ENCODE measurements at places on chromosomes 1 and 21. TPM values are rescaled to one million over a fixed set of nuclear protein-coding genes. Genes with fewer than 3 reads are reported as not detected.
A peak's percentile ranks its signal among the peaks of the same experiment; 100 is the strongest.

ESPN gene
- 0.96 TPM for total RNA-seq

FCRLB gene
- total RNA-seq, result 0.72 TPM

GRCh38 chr1:151534662-151535278 is 5.3 kb upstream of the TUFT1 start:
- peaks cover 27% of the 10 kb centered on the region for H3K4me1 ChIP-seq
- peak; percentile 33 for DNase-seq
- no peak overlapping the region for H3K4me3 ChIP-seq
- no peak overlapping the region for H3K27ac ChIP-seq
- H3K27me3 ChIP-seq, result no peaks in the 10 kb centered on the region
- H3K36me3 ChIP-seq, result no peaks in the 10 kb centered on the region

- peaks cover 23% of the 10 kb centered on the region for H3K36me3 ChIP-seq
- peak; percentile 68 for DNase-seq
- H3K27me3 ChIP-seq, result no peaks in the 10 kb centered on the region
- peak overlapping the region; percentile 99 for H3K4me3 ChIP-seq
- peaks cover 18% of the 10 kb centered on the region for H3K4me1 ChIP-seq
Measured at GRCh38 chr1:182841368-182841988, 2.3 kb downstream of the DHX9 start.

DNA sequence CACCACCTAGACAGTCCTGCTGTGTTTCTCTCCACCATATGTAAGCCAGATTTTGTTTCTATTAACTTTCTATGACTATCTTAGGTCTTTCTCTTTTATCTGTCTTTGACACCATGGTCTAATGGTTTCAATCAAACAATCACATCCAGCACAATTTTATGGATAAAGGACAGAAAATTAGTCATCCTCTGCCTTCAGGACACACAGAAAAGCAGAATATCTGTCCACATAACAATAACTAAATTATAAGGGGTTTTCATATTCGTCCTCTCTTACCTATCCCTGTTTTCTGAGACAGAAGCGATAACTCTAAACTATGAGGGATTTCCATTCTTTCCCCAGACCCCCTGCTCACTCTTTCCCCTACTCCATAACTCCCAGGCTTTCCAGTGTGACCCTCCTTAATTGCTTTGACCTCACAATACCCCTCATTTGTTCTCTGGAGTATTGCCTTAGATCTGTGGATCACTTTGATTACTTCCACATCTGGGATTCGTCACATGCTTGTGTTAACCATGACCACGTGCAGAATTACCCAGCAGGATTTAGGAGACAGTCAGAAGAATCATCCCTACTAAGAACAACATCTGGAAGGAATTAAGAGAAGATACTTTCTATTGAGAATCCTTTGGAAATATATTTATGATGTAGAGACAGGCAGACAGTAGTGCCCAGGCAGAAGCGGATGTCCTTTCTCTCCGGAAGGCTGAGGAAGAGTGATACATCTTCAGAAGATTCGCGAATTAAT is 108.2 kb upstream of the GREM2 start:
- H3K4me1 ChIP-seq, result no peaks in the 10 kb centered on the region
- H3K27ac ChIP-seq, result no peak overlapping the region
- H3K36me3 ChIP-seq, result no peaks in the 10 kb centered on the region
- no peaks in the 10 kb centered on the region for H3K27me3 ChIP-seq

- no peaks in the 10 kb centered on the region for H3K27me3 ChIP-seq
- no peak overlapping the region for H3K27ac ChIP-seq
- H3K36me3 ChIP-seq, result no peaks in the 10 kb centered on the region
- H3K4me3 ChIP-seq, result no peak overlapping the region
- DNase-seq, result no peak
Measured at GRCh38 chr1:197731449-197731848, 43.8 kb downstream of the DENND1B start.

GRCh38 chr21:28590676-28591075 is 402.0 kb downstream of the LTN1 start:
- no peak for DNase-seq
- H3K4me3 ChIP-seq, result no peak overlapping the region
- H3K27ac ChIP-seq, result no peak overlapping the region
- no peaks in the 10 kb centered on the region for H3K4me1 ChIP-seq
- no peaks in the 10 kb centered on the region for H3K27me3 ChIP-seq

DNA sequence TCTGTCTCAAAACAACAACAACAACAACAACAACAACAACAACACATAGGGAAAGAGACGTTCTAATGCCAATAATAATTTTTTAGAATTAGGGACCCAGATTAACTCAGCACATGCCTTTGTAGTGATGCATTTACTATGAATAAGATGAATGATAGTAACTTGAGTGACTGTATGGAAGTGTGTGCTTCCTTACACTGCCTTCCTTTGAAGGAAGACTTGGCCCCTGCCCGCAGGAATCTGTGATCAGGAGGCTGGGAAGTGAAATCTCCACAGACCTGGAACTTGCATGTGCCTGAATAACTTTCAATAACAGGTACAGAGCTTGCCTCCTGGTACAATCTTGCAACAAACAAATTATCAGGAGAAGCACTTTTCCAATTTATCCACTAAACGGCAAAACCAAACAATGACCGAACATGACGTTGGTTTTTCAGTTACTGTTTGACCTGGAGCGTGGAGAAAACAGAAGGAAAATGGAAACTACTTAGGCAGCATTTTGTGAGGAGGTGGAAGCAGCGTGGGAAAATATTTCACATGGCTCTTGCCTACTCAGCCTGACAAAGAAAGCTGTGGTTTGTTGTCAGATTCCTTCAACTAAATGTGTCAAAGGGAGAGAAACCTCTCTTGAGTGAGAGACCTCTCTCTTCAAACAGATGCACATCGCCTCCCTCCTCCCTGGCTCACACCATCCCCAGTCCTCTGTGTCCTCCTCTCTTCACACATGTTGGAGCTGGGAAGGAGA is 10.1 kb upstream of the ABCA4 start:
- H3K27me3 ChIP-seq, result no peaks in the 10 kb centered on the region
- peak; percentile 85 for DNase-seq
- H3K4me1 ChIP-seq, result peaks cover 12% of the 10 kb centered on the region
- H3K36me3 ChIP-seq, result no peaks in the 10 kb centered on the region

All from astrocyte (in vitro differentiated cells and primary cell).